ENCODE measurements at places on chromosomes 6 and 20. TPM values are rescaled to one million over a fixed set of nuclear protein-coding genes. Genes with fewer than 3 reads are reported as not detected.

RSPH4A gene
- total RNA-seq = 0.82 TPM

TBC1D20 gene
- total RNA-seq = 34.4 TPM

MOG gene
- total RNA-seq = not detected

RIPPLY2 gene
- not detected for total RNA-seq

All from fibroblast of the aortic adventitia (primary cell).